Stimulated activated CD8-positive, alpha-beta memory T cell treated with anti-CD3 and anti-CD28 coated beads, Interleukin-15, amount 100 ng/mL, for 24 hours (primary cell): ENCODE measurements at places on chromosomes 2 and 18.

DNA sequence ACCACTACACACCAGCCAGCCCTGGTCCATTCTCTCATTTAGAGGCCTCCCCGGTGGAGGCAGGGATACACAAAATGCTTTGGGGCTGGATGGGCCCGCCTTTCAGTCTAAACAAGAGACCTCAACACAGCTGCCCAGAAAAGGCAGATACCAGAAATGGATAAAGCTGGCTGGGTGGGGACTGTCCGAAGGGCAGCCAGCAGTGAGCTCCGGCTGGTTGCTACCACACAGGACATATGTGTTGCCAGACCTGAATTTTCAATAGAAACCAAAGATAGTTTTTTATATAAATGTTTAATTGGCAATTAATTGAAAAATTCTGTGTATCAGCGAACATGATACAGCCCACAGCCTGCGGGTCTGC, 1.4 kb downstream of the GPBAR1 start:
- no peak for DNase-seq

GRCh38 chr2:203675086-203675485, 31.4 kb upstream of the CD28 start:
- no peak for DNase-seq

DNA sequence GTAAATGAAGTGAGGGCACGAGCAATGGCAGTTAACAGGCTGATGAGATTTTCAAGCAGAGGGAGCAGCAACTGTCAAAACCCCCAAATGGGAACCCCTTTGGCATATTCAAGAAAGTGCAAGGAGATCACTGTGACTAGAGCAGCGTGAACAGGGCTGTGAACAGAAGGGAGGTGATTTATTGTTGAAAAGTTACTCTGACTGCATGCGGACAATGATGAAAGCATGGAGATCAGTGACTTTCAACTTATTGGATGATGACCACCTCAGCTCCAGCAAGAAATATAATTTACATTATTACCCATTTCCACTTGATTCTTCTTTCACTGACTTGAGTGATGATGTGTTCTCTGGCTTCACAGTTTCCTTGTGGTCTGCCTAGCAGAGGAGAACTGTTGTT, 187.8 kb upstream of the BOD1L2 start:
- DNase-seq = no peak

DNA sequence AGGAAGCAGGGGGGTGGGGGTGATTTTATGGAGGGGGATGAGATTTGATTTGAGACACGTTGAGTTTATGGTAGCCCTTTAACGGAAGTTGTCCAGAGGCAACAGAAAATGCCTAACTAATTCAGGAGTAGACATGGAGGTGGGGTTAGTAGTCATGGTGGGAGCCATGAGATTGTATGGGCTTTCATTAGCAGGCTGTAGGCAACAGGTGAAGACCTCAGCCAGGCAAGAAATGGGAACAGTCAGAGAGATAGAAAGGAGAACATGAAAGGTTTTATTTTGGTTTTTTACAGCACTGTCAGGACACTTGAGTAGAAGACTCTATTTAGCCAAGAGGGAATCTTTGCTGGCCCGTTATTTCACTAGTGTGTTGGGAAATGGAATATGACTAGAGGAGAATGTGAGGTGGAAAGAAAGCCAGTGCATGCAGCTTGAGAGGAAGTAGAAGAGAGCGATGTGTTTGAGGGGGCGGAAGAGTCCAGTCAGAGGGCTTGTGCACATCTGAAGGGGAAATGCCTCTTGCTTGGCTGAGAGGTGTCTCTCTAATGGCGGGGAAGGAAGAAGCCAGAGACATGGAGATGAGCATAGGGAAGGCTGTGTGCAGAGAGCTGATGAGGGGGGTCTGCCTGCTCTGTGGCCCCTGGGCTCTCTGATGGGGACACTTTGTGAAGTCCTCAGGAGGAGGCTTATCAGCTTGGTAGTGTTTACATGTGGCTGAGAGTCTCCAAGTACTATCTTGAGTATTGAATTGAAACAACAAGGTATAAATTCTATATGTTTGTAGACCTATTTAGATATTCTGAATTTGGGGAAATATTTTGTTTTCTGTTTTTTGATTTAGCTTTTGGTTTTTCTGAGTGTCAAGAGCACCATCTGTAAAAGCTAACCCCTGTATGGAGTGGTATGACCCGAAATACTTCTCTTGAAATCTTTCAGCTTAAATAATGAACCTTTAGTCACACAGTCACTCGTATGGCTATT, 66.9 kb upstream of the ITM2C start:
- no peak for DNase-seq

GRCh38 chr18:49023938-49024803, 73.4 kb upstream of the SMAD7 start:
- DNase-seq = no peak

DNA sequence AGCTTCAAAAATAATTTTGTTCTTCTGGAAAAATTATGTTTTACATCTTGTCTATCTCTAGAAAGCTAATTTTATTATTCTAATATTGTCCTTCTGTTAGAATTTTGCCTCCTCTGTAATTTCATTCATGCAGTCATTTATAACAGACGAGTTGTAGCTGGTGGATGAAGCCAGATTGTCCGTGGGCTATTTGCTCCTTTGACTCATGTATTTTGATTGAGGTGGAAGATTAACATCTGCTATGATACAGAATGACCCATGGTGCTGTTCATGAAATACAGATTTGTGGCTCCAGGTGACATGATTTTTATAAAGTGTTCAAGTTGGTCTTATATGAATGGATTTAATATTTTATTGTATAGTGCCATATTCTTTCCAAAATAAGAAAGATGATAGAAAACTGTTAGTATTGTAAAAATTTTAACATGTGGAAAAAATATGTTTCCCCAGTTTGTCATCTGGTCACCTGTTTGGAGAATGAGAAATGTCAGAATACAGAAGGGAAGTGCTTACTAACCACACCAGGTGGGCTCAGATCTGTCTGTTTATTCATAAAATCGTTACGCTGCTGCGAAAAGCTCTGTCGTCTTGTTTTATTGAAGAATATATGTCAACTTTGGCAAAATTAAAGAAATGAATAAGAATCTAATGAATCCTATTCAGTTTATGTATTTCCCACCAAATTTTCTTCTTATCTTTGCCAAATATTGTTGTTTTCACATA, 20.4 kb upstream of the L3MBTL4 start:
- DNase-seq = no peak

DNA sequence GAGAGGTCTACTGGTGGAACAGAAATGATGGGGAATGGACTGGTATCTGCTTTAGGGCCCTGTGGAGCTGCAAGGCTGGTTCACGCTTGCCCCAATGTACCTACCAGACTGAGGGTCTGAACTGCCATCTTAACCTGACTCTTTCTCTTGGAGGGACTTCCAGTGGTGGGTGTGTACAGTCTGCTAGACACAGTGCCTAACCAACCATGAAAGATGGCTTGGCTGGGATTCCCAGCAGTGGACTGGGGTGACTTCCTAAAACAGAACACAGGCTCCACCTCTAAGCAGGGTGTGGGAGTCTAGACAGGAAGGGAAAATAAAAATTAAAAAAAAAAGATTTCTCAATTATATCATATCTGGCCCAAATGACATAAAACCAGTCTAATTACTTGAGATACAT, 25.5 kb upstream of the MYO3B start:
- no peak for DNase-seq

- no peak for DNase-seq
These were observed 51.5 kb downstream of the ETAA1 start for GRCh38 chr2:67448648-67449047.

DNA sequence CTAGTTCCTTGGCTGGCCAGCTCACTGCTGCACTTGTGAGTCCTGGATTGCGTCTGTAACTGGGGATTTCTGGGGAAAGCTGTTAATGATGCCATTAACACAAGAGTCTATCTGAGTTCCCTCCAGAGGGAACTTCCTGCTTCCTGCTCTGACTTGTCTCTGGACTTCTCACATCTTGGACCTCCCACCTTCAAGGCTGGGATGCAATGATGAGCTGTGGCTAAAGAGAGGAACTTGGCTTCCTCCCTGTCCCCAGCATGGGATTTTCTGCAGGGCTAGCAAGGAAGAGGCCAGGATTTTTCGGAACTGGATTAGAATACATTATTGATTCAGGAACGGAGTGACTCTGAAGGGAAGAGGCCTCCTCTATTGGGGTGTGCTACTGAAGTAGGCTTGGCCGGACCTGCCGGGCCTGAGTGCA, 155.5 kb downstream of the CLIP4 start:
- DNase-seq = no peak
